Lower lobe of right lung (tissue), 2 donors: ENCODE measurements at places on chromosomes 12 and 14.

DNA sequence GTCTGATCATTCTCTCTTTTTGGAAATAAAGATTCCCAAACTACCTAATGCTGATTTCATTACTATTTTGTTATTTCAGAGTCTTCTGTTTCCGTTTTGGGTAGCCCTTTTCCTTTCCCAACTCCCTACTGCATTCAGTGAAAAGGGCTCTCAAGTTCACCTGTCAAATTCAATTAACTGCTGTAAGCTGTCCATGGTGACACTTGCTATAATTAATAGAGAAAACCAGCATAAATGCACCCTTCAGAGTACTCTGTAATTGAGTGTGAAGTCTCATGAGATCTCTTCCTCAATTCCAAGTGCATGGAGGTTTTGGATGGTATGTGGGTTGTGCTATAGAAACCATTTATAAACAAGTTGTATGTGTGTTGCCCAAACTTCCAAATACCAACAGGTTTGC, 187.2 kb downstream of the RPL10L start:
- DNase-seq: no peak

DNA sequence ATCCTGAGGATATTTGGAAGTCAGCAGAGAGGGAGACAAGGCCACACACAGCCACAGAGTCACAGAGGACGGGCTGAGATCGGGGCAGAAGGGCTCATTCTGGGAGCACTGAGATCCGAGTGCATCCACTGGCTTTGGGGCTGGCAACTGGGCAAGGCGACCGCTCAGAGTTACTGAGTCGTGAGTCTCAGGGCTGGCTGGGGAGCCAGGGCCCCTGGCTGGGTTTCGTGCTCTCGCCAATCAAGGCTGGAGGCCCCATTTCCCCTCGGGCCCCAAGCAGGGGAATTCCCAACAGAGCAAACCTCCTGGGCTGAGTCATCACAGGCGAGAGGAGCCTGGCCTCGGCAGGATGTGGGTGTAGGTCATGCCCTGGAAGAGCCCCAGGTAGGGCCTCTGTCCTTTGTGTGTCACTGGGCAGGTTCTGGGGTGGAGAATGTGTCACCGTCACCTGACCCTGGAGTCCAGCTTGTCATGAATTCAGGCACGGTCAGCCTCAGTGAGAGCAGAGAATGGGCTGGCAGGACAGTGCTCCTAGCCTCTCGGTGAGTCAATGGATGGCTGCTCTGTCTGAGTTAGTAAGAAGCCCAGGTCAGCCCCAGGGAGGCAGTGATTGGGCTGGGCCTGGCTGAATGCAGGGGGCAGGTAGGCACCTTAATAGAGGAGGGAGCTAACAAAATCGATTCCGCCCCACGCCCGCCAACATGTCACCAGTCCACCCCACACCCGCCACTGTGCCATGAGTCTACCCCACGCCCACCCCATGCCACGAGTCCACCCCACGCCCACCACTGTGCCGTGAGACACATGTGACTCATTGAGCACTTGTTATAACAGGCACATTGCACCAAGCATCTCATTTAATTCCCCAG, 16.9 kb downstream of the ASB2 start:
- peak; percentile 67 for DNase-seq

- DNase-seq: no peak
Measured at GRCh38 chr14:63392236-63392635, 73.5 kb upstream of the GPHB5 start.

DNA sequence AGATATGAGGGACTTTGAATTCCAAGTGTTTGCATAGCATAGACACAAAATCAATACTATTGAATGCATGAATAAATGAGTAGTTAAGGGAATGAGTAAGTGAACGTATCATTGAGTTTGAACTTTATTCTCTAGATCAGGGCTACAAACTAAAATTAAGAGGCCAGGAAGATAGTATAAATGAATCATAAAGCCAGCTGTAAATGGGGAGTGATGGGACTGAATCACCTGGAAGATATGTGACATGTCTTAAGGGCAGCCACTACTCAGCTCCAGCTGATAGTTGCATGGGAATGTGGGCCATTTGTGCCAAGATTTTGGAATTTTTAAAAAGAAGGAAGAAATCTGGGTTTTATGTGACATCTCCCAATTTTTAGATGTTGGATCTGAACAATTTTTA, 229.9 kb downstream of the AKAP6 start:
- no peak for DNase-seq

DNA sequence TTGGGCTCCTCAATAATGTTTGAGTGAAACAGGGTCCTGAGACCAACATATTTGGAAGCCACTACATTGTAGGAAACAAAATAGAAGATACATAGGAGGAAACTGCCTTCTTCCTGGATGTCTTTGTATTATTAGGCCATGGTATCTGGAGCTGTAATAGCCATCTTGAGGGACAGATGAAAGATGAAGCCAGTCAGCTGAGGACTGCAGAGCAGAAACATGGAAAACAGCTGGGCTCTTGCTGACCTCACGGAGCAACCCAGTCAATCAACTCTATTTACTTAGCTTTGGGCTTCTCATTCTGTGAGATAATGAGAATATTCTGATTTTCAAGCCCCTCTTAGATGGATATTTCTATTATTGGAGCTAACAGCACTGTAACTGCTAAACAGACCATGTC, 962.4 kb downstream of the BCL11B start:
- DNase-seq: no peak

DNA sequence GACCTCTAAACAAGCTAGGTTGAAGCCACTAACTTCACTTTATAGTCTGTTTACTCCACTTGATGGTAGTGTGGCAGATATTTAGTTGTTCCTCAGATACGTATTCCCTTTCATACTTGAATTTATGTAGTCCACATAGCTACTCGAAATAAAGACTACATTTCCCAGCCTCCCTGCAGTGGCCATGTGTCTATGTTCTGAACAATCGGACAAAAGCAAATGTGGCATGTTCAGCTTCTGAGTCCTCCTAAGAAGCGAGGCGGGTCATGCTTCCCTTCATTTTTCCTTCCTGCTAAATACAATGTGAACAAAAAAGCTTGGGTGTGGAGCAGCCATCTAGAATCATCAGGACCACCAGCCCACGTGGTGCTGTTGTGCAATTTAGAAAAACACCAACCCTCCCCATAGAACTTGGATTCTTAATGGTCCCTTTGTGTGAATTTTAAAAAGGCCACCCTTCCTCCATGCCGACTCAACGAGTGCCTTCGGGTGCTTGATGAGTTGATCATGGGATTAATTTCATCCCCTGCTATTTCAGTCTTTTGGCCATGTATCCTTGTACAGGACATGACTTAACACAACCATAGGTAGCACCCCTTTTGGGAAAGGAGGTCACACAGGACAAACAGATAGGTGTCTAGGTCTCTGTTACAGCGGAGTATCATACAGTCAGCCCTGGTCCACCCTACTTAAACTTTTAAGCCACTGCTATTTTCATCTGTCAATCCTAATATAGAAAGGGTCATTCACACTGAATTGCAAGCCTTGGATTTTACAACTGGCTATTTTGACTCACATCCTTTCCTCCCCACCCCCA, 60.7 kb downstream of the ZFC3H1 start:
- DNase-seq: no peak

DNA sequence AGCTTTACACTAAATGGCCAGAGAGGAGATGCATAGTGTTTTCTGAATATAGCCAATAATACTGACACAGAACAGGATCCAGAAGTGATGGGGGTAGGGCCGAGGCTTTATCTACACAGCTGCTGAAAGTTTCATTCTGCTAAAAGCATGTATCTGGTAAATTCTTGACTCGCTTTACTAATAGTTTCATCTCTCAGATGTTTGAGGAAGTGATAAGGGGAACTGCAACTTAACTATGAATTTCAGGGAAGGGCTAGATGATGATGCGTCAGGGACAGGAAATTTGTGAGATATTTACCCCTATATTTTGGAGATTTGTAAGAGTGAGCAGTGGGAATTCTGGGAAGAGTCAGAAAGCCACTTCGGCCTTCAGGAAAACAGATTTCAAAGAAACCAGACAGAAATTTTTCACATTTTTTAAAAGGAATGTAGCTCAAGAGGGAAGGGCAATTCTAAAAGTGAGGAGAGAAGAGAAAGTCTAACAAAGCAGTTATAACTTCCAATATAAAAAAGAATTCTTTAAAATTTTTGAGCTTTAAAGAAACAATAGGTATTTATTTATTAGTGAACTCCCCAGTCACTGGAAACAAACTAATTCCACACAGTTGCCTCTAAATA, 243.1 kb downstream of the BCAT1 start:
- DNase-seq: no peak

DNA sequence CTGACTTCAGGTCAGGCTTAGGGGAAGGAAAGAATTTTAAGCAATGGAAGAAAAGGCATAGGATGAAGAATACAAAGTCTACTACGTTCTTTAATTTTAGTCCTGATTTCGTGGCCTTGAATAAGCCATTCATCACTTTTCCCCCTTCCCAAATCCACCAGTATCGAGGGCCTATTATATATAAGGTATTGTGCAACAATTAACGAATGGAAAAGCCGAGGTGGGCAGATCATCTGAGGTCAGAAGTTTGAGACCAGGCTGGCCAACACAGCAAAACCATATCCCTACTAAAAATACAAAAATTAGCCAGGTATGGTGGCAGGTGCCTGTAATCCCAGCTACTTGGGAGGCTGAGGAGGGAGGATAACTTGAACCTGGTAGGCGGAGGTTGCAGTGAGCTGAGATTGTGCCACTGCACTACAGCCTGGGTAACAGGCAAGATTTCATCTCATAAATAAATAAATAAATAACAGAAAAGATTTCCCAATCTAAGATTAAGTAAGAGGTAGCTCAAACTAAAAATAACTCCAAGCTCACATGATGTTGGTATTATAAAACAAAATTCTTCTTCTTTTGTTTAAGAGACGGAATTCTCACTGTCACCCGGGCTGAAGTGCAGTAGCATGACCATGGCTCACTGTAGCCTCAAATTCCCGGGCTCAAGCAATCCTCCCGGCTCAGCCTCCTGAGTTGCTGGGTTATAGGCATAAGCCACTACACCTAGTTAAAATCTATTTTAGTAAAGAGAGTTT, 58.3 kb upstream of the NR2C1 start:
- no peak for DNase-seq

- no peak for DNase-seq
Measured at GRCh38 chr12:275812-276211, 13.2 kb upstream of the SLC6A13 start.

GRCh38 chr12:9636150-9636850, 28.6 kb upstream of the KLRB1 start:
- no peak for DNase-seq

- no peak for DNase-seq
Measured at GRCh38 chr14:100116134-100116533, 43.3 kb downstream of the DEGS2 start.

GRCh38 chr12:11324426-11324825, 14.2 kb upstream of the PRB4 start:
- no peak for DNase-seq

- no peak for DNase-seq
Measured at GRCh38 chr12:107845980-107846659, 71.6 kb downstream of the ASCL4 start.

DNA sequence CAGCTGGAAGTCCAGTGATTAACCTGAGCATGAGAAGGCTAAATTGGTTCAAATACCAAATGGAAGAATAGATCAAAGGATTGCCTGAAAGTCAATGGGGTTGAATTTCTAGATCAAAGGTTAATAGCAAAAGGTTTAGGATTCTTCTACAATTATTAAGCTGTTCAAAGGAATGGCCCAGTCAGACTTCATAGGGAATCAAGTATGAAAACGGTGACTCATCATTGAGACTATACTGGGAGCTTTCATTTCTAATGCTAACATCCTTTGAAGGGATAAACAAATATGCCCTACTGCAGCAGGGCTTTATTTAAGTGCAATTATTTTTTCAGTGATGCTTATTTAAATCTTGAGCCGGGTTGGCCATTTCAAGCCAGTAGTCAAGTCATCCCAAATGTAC, 152.8 kb downstream of the RIMBP2 start:
- DNase-seq: no peak

- DNase-seq: no peak
Measured at GRCh38 chr12:34264110-34264509, 241.8 kb downstream of the ALG10 start.
